ENCODE measurements at places on chromosomes 16 and 17.
A peak's percentile ranks its signal among the peaks of the same experiment; 100 is the strongest.

GRCh38 chr16:85965125-85965524, 66.2 kb downstream of the IRF8 start:
- ATAC-seq = no peak

GRCh38 chr16:12419151-12419550, 384.5 kb downstream of the CPPED1 start:
- ATAC-seq = no peak

DNA sequence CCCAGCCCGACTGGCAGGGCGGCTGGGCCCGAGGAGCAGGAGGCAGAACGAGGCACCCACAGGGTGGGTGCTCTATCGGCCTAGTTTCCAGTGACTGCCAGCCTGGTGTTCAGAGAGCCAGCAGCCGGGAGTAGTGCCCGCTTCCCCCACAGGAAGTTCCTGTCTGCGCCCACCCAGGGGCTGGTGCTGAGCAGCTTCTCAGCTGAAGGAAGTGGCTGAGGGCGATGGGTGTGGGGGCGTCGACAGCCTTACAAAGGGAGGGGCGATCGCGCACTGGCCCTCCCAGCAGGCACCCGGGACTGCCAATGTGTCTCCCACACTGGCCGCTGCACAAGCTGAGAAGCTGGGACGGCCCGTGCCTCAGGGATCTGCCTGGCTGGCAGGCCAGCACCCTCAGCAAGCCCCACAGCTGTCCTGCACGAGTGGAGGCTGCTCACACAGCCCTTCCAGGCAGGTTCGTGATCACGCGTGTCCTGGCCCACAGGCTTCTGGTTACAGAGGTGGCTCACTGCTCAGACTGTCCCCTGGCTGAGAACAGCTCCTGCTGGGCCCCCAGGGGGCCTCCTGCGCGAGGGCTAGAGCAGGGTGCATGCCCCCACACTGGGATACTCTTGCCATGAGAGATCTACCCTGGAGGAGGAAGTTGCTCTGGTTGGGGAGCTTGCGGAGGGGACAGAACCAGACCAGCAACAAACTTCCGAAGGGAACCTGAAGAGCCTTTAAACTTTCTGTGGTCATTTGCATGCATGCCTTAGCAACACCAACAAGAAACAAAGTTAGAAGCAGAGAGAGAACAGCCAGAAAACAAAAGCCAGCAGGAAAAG, 2.5 kb downstream of the RNF166 start:
- no peak for ATAC-seq

- no peak for ATAC-seq
These were observed 1.5 kb downstream of the SPPL2C start for GRCh38 chr17:45846223-45846622.

DNA sequence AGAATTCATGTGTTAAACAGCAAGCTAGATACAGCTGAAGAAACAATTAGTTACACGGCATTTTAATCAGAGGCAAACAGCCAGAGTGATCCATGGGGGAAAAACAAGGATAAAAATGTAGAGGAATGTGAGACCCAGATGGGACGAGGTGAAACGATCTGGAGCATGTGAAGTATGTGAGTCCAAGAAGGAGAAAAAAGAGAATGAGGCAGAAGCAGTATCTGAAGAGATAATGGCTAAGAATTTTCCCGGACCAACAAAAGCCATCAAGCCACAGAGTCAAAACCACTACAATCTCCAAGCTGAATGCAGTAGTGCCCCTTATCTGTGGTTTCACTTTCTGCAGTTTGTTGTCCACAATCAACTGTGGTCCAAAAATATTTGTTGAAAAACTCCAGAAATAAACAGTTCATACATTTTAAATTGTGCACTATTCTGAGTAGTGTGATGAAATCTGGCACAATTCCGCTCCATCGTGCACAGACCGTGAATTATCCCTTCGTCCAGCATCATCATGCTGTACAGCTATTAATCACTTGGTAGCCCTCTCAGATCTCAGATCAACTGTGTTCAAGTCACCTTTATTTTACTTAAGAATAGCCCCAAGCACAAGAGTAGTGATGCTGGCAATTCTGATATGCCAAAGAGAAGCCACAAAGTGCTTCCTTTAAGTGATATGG, 18.8 kb downstream of the MYH10 start:
- no peak for ATAC-seq

GRCh38 chr16:78483124-78483992, 383.9 kb downstream of the WWOX start:
- ATAC-seq = no peak

DNA sequence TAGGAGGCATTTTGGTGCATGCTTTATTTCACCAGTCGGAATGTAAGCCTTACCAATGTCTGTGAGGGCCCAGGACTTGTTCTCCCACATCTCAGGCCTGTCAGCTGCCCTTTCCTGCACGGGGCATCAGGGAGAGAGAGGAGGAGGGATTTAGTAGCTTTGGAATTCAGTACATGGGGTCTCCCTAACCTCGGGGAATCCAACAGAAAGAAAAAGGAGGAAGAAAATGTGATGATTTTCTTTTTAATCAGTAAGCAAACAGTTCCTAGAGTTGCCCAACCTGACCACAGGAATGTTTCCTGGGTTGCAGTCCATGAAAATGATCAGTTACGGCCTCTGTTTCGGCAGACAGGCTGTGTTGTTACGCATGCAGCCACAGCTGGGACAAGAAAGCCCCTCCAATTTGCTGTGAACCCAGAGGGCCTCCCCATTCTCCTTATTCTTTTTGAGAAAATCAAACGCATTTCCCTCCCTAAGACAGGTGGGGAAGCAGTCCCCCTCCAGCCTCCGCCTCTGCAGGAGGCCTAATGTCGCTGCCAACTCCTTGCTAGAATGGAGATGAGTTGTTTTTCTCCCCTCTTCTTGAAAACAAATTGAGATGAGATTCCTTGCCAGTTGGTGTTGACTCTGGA, 53.1 kb upstream of the TANGO6 start:
- no peak for ATAC-seq

GRCh38 chr16:84763629-84764028, 56.2 kb upstream of the CRISPLD2 start:
- no peak for ATAC-seq

DNA sequence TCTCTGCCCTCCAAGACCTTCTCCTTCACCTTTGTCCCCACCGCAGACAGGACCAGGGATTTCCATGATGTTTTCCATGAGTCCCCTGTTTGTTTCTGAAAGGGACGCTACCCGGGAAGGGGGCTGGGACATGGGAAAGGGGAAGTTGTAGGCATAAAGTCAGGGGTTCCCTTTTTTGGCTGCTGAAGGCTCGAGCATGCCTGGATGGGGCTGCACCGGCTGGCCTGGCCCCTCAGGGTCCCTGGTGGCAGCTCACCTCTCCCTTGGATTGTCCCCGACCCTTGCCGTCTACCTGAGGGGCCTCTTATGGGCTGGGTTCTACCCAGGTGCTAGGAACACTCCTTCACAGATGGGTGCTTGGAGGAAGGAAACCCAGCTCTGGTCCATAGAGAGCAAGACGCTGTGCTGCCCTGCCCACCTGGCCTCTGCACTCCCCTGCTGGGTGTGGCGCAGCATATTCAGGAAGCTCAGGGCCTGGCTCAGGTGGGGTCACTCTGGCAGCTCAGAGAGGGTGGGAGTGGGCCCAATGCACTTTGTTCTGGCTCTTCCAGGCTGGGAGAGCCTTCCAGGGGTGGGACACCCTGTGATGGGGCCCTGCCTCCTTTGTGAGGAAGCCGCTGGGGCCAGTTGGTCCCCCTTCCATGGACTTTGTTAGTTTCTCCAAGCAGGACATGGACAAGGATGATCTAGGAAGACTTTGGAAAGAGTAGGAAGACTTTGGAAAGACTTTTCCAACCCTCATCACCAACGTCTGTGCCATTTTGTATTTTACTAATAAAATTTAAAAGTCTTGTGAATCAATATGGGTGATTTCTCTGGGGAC, 12.2 kb downstream of the CX3CL1 start:
- no peak for ATAC-seq

GRCh38 chr16:79595931-79596450, 4.5 kb downstream of the MAF start:
- no peak for ATAC-seq

DNA sequence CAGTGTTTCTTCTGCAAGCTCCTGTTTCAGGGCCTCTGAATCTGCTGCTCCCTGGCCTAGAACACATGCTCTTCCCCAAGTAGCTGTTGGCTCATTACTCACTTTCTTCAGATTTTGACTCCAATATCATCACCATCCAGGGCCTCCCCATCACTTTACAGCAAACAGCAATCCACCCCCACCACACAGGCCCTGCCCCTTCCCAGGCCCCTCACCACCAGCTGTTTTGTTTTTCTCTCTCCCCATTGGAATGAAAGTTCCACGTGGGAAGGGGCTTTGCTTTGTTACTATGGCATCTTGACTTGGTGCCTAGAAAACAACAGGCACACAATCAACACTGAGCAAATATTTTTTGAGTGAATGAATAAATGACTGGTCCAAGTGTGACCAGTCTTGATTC, 4.0 kb downstream of the TMEM170A start:
- ATAC-seq = no peak

- peak; percentile 65 for ATAC-seq
These were observed 276.6 kb upstream of the TNRC6C start for GRCh38 chr17:77681861-77682260.

DNA sequence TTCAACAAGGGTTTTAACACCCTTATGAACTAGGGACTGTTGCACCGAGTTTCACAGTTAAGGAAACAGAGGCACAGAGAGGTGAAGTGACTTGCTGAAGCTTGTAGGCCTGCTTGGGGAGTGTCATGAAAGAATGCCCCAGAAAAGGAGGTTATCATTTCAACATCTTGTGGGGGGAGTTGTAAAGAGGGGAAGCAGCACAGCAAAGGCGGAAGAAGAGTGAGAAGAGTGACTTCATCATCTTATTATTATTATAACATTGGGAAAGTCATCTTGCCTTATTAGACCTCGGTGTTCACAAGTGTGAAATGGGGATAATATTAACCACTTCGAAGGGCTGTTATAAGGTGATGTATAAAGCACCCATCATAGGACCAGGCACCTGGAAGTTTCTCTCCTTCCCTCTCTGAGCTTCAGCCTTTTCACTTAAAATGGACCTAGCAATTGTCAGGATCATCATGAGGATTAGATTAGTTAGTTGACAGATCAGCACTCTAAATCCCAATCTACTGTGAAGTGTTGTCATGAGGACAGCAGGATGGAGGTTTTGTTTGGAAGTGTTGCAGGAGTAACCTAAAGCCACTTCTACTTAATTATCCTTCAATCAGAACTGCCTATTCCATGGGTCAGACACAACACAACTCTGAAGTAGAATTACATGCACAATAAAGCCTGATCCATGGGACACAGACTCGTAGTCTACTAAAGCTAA, 2.3 kb downstream of the CCL4 start:
- ATAC-seq = no peak

- ATAC-seq = no peak
These were observed 21.0 kb downstream of the SNN start for GRCh38 chr16:11689031-11689840.

DNA sequence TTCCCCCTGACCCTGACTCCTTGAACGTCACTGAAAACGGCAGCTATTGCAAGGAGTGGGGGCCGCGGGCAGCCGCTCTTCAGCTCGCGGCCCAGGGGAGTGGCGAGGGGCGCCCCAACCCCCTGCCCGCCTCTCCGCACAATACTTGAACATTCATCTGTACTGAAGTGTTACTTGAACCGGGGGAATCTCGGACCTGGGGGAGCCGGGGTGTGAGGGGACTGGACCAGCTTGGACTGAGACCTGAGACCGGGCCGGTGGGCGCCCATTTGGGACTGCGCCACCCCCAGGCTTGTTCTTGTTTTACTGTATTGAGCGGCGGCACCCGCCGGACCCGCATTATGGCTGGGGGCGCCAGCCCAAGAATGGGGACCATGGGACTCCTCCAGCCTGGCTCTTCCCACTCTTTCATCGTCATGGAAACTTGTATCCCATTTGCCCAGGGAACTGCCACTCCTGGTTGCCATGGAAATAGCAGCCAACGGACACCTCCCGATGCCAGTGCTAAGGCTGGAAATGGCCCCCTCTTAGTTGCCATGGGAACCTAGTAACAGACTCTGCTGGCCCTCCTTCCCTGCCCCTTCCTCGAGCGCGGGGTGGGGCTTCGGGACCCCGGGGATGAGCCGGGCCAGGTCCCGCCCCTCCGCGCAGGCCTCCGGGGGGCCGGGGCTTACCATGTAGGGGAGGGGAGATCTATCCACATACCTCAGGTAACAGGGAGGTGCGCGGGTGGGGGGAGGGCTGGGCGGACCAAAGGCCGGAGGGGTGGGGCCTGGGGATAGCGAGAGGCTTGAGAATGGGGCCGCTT, 805 bp upstream of the ORAI3 start:
- ATAC-seq = peak; percentile 76

GRCh38 chr17:38851434-38851833, 2.1 kb downstream of the RPL23 start:
- ATAC-seq = no peak

DNA sequence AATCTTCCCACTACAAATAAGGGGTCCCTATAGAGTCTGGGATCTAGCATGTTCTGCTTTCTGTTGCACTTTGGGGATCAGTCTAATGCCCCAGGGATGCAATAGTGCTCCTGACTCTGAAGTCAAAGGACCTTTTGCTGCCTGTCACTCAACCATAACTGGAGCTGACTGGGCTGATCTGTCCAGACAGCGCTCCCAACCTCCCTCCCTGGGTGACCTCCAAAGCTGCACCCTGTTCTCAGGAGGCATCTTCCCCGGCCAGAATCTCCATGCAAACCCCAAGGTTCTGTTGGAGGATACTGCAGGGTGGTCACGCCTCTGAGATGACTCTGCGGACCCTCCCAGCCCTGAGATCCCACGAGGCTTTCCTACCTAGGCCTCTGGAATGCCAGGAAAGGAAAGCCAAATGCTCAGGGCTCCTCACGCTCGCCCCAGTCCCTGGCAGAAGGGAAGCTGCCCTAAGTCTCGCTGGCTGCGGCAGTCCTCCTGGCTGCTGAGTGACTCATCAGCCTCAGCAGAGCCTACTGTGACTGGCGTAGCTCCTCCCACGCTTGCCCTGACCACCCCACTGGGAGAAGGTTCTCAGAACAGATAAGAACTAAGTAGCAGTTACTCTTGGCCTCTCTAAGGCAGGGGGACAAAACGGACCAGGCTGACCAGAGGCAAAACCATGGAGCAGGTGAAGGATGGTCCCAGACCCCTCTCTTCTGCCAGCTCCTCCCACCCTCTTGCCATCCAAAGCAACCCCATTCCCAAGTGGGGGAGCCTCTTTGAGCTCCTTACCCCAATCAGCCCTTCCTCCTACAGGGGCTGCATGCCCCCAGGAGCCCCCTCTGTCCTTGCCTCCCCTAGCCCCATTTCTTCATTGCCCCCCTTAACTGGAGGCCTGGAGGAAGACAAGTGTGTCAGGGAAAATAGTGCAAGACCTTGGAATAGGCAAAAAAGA, 124.1 kb upstream of the TNRC6C start:
- ATAC-seq = peak; percentile 93

- ATAC-seq = no peak
These were observed 5.9 kb downstream of the UBTF start for GRCh38 chr17:44213403-44214229.
